ENCODE measurements at places on chromosomes 11 and 22.

DNA sequence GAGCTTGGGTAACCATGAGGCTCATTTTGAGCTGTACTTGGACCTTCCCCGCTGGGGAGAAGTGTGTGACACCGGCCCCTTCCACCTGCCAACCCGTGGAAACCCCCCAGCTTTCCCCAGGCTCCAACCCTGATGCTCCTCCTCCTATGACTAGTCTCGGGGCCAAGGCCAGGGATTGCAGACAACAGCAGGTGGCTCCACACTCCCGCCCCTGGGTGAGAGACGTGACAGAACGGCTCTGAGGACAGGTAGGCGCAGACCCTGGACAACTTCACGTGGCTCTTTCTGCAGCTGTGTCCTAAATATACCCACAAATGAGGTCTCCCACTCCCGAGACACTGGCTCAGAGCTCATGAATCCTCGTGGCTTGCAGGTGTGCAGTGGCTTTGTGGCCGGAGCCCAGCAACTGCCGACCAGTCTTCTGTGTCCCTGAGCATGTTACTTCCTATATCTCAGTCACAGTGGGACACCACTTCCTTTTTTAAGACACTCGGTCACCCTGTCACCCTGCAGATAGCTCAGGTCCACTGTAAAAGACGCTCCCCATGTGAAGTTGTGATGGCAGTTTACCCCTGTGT, 55.2 kb downstream of the NECTIN1 start:
- DNase-seq = no peak

DNA sequence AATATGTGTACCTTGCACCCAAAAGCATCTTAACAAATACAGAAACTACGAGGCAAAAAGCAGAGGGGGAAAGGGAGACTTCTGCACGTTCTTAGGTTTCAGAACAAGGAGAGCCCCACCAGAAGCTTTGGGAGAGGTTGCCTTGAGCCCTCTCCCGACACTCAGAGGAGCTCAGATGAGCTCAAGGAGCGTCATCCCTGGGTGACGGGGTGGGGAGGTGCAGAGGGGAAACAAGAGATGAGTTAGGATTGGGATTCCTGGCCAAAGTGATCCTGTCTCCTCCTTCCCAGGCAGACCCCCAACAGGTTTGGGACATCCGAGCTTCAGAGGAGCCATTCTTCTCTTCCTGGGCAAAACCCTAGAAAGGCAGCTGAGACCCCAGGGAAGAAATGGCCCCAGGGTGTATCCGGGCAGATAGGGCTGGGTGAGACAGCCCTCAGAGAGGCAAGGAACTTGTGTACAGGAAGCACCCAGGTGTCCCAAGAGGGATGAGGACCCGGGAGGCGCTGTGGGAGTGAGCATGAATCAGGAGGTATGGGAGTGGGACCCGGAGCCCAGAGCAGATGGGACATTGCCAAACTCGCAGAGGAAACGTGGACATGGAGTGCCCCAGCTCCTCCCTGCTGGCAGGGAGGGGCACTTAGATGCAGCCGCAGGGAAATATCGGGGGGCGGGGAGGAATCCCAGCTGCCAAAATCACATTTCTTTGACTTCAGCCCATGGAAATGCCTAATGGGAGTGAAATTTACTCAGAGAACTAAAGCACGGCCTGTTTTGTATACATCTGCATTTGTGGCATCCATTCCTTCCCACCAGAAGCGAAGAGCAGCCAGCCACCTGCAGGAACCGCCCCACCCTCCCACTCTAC, 12.4 kb downstream of the C1QTNF6 start:
- DNase-seq = no peak

DNA sequence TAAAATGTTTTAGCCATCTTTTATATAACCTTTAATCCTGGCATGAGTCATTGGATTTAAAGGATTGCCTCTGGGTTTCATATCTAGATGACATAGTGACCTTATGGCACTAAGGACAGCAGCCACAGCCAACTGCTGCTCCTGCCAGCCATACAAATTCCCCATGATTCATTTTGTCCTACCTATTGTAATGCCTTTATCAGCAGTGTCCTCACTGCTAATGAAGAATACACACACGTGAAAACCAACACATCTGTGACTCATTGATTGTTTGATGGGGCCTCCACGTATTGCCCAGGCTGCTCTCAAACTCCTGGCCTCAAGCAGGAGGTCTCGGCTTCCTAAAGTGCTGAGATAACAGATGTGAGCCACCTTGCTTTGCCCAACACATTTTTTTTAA, 1.8 kb downstream of the LDHAL6A start:
- DNase-seq = no peak

DNA sequence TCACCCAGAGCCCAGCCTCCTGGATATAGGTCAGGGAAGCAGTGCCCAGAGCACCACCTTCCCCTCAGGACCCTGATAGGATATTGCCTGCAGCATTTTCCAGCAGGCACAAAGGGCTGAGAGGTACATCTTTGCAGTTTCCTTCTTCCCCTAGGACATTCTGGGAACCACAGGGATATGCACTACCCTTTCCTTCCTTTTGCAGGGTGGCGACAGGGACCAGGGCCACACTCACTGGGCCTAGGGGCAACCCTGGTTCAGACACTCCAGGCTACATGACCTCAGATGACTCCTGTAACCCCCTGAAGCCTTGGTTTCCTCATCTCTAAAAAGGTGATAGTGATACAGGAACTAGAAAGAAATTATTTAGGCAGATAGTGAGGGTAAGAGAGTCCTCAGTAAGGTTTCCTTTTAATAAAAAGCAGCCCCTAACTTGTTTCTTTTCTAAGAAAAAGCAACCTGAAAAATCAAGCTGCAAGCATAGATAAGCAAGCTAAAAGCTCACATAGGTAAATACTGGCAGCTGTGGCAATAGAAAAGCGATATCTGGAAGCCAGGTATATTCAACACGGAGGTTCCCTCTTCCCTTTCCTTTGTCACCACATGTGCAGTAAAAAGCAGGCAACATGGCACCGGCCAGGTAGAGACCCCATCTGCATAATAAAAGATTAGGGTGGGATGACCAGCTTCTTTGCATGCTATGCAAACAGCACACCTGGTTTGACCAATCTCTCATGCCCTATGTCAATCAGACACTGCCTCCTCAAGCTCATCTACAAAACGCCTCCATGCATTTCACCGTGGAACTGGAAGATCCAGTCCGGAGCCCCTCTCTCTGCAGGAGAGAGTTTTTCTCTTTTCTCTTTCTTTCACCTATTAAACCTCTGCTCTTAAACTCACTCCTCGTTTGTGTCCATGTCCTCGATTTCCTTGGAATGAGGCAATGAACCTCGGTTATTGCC, 13.2 kb upstream of the MRGPRX2 start:
- no peak for DNase-seq

DNA sequence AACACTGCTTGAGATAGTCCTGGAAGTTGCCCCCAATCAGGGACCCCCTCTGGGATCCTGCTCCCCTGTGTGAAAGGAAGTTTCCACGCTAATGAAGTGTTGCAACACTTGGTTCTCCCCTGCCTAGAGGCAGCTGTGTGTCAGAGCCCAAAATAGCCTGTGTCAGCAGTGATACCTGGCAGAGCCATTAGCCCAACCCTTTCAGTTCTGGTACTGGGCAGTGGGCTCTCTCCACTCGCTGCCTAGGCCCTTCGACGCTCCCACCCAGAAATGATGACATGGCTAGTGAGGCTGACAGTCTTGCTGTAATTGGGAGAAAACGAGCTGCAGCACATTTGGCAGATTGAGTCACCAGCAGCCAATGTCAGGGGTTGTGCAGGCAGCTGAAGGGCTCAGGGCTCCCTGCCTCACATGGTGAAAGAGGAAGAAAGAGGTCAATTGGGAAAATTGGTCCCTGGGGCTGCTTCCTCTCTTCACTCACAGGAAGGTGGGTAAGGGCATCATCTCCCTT, 1.4 kb upstream of the NXF1 start:
- DNase-seq = no peak

DNA sequence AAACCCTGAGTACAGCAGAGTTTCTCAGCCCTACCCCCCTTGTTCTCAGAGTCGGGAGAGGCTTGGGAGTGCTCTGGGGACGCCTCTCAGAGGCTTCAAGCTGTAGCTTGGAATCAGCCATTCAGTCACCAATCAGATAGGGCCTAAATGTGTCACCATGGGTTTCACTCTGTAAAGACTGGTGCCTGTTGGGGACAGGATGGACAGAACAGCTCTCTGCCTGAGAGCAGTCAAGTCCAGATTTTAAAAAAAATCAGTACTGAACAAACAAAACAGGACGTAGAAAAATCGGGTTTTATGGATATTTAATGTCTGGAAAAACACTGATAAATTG, 1.3 kb downstream of the FADD start:
- no peak for DNase-seq

- no peak for DNase-seq
Measured at GRCh38 chr11:17256512-17256911, 20.0 kb upstream of the NUCB2 start.

DNA sequence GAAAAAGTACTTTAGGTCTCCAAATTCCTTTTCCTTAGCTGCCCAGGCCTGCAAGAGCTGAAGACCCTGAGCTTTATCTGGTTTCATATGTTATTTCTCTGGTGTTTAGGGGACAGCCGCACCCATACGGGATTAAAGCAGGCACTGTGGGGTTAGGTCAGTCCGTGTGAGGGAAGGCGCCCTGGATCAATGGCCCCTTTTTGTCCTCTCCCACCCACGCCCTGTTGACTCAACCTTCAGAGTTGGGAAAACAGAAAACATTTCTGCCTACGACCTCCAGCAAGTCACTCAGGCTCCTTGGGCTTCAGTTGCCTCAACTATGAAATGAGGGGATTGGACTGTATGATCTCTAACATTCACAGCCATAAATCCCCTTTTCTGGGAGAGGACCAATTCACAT, 55.2 kb upstream of the BARX2 start:
- DNase-seq = no peak

DNA sequence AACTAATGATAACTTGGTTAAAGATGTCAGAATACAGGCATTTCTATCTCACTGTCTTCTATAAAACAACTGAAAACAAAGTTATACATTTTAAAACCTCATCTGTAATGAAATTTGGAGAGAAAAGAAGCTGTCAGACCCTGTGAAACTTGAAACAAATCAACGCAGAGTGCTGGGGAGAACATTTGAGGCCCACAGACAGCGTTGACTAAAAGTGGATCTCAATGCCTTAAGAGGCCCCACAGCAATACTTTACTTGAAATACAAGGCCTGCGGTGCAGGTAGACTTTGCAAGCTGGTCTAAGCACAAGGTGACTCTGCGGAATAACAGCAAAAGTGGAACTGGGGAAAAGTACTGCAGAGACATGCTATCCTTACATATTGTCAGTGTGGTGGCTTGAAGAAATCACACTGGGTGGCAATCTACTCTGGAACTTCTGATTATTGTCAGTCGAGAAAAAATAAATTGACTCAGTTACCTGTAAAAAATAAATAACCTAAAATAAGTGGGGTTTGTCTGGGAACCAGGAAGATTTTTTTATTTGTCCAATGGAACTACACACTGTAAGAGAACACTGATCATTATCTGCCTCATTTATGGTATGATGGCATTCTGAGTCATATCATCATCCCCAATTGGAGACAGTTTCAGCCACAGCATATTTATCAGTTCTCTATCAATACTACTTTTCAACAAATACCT, 138.9 kb downstream of the LUZP2 start:
- no peak for DNase-seq

- DNase-seq = no peak
Measured at GRCh38 chr11:32374261-32374711, 61.1 kb downstream of the WT1 start.

DNA sequence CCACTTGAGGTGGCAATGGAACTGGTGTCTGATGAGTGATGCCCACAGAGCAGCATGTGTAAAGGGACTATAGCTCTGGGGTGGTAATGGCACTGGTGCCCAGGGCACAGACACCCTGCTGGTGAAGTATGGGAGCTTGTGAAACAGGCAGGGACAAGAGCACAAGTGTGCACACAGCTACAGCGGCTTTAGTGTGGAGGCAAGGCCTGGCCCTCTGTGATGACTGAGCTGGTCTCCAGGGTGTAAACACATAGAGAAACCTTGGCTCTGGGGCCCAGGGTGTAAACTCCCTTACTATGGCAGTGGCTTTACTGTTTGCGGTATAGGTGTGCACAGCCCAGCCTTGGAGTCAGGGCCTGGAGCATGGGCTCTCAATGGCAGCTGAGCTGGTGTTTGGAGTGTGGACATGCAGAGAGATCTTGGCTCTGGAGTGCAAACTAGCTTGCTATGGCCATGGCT, 46.3 kb downstream of the BIRC2 start:
- no peak for DNase-seq

GRCh38 chr22:34761111-34761510, 304.8 kb upstream of the ISX start:
- no peak for DNase-seq

- no peak for DNase-seq
Measured at GRCh38 chr22:43957871-43958270, 2.6 kb downstream of the SAMM50 start.

DNA sequence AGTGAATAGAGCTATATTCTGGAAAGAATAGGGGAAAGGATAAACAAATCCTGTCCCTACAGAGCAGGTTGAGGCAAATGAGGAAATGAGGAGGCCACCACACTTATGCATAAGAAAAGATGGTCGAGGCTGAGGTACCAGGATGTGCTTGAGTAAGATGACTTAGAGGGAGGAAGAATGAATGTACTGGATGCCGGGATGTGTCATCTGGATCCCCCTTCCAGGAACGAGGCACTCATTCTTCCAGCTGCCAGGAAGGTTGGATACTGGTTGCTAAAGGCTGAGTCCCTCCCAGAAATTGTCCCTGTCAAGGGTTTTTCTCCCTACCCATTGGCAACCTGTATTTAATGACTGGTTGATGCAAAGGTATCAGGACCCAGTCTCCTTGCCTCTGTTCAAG, 31.1 kb upstream of the SYT9 start:
- no peak for DNase-seq

DNA sequence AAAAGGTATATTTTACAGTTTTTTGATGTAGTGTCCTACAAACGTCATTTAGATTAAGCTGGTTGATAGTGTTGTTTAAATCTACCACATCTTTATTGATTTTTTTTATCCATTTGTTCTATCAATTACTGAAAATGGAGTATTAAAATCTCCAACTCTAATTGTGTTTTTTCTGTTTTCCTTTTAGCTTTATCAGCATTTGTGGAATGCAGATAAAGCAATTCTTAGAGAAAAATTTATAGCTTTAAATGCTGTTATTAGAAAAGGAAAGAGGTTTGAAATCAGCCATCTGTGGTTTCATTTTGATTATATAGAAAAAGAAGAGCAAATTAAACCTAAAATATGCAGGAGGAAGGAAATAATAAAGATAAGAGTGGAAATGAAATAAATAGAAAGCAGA, 39.4 kb upstream of the CBX6 start:
- no peak for DNase-seq

- DNase-seq = no peak
Measured at GRCh38 chr22:29973269-29973668, 90.3 kb downstream of the MTMR3 start.

Measured in C1 segment of cervical spinal cord (tissue), 14 donors.